ENCODE measurements at places on chromosomes 4 and X. TPM values are rescaled to one million over a fixed set of nuclear protein-coding genes. Genes with fewer than 3 reads are reported as not detected.
A peak's percentile ranks its signal among the peaks of the same experiment; 100 is the strongest.

DNA sequence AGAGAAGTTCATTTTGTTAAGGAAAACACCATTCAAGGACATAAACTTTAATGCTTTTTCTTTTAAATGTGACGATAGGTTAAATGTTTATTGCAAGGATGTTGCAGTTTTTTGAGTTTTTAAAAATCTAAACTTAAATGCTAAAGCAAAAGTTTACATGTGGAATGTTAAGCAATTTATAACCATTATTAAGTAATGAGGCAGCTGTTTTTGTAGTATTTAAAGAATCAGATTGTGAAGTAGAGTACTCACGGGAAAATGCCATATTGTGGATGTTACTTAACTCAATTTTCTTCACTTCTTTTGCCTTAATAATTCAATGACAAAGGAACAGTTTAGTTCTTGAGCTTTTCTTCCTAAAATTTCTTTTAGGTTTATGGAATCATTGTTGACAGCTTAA, 43.5 kb downstream of the UBE2K start:
- no peak for DNase-seq

GRCh38 chr4:108166038-108166437, 2.7 kb downstream of the LEF1 start:
- no peak for DNase-seq

- DNase-seq = no peak
Measured at GRCh38 chrX:107541244-107541643, 87.1 kb upstream of the PRPS1 start.

Gene POU4F2
- polyA plus RNA-seq = not detected

DNA sequence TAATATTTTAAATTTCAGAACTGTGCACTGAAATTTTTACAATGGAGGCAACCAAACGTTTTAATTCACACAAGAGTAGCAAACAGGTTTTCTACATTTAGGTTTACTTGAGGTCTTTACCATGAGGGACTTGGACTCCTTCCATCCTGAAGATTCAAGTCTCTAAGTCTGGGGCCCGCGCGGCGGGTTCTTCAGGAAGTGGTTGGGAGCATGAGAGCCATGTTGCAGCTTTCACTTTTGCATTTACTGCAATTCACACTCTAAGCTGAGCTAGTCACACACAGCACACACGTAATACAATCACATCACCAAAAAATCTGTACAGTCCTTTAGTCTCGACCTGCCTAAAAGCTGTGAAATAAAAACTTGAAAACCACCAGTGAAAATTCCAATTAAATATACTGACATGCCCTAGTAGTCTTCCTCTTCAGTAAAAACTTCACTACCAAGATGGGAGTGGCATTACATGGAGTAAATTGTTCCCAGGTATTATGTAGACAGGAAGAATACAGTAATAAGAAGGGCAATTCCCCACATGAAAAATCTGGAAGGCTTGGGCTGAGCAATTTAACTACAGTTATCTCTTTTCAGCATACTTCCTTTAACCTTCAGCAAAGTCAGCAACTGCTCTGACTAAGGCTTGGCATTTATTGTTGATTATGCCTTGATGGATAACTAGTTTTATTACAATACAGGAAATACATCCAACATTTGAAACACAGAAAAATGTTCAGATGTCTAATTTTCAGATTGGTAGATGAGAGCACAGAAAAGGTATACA, 571.1 kb upstream of the DIPK2B start:
- no peak for DNase-seq

Gene RBPJ
- polyA plus RNA-seq = 28.5 TPM

Gene CTAG1A
- not detected for polyA plus RNA-seq

DNA sequence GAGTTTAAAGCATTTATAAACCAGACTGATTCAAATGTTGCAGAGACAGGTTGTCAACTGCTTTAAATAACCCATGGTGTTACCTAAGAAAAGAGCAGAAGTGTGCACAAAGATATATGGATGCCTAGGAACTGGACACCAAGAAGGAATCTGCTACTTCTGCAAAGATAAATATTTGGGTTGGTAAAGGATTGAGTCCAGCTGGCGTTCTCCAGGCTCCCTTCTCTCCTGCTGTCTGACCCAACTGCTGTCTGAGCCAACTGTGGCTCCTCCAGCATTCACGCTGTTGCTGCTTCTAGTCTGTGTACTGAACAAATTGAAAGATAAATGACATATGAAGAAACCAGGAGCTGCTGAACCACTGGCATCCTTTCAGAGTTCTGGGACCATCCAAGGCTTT, 1167.8 kb upstream of the PRKX start:
- no peak for DNase-seq

DNA sequence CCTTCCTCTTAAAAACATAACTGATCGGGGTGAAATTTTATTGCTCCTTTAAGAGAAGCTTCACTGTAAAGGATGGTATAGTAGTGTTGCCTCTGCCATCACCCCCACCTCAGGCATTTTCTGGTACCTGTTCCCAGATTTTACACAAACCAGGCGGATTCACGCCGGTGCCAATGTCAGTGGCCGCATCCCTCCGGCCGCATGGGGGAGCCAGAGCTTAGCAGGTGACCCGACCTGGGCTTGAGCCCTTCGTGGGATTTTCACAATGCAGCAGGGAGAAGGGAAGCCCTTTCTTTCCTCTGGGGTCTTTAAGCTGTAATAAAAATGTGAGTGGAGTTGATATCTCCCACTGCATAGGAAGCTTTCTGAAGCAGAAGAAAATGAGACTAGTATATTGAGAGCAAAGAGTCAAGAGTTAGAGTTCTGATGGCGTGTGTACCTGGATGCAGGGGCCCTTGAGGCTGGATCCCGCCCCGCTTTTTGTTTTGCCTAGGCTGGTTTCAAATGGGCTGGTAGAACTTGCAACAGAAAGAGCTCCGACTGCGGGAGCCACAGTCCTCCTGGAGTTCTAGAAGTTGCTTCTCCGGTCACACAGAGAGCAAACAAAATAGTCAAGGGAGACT, 59.4 kb downstream of the POLR2B start:
- DNase-seq = peak; percentile 77

DNA sequence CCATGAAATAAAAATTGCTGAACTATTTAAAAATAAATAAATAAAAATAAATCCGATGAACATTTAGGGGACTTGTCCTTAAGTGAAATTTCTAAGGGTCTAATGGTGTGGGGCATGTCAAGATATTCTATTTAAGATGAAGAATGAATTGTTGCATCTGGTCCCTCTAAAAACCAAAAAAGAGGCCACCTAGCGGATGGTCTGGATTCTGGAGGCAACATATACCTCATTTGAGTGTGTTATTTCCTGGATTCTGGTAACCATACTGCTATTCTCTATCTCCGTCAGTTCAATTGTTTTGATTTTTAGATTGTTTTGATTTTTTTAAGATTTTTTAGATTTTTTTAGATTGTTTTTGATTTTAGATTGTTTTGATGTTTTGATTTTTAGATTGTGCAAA, 28.3 kb downstream of the AGTR2 start:
- no peak for DNase-seq

DNA sequence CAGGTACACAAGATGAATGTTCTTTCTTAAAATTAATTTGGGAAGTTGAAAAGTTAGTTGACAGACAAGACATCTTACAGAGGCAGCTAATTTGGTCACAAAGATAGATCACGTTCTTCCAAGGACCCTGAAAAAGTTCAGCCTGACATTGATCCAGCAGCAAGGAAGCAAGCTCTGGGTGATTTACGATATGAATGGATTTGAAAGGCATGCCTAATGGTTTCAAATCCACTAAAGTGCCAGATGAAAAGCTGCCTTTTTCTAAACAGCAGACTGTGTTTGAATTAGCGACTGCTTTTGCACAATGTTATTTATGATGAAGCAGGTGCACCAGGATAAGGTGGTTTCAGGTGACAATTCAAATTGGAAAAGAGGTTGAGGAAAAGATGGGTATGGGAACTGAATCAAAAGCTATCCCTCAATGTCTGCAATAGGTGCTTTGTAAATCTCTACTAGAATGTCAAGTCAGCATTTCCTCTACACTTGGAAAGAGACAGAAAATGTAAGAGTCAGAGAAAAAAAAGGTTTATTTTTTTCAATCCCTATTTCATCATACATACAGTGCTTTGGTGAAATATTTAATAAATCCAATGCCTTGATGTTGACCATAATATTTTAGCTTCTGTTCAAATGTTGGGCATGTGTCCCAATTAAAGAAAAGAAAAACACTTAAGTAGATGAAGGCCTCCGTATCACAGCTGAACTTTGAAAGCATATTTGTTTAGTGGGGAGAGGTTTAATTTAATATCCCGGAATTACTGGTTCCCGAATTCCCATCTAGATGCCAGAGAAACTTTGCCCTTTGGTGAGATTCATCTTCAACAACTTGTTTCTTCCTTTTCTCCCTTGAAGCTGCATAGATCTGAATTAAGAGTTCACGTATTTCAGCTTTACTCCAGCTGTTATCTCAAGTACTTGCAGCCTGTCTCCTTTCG, 6.0 kb downstream of the RASGEF1B start:
- no peak for DNase-seq

Gene SSX1
- not detected for polyA plus RNA-seq

Gene VCX3A
- polyA plus RNA-seq = not detected

DNA sequence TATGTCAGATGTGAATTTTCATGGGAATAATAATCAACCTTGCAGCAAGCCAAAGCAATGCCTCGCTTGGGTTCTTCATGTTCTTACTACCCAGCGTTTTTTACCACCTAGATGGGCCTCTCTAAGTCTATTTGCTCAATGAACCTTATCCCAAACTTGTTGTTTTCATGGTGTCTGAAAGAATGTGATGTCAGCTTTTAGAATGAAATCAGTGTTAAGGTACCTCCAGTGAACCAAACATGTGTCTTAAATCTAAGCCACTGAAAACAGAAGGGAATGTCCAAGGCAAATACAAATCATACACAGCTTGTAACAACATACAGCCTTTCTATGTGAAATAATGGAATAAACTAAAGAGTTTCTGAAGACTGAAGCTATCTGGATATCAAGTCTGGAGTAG, 6.7 kb downstream of the EPGN start:
- DNase-seq = no peak

- DNase-seq = no peak
Measured at GRCh38 chr4:77376788-77377460, 219.9 kb downstream of the CCNG2 start.

- no peak for DNase-seq
Measured at GRCh38 chr4:124866301-124866700, 153.8 kb upstream of the ANKRD50 start.

Gene MSX1
- polyA plus RNA-seq = 3.0 TPM

Gene FRG2
- polyA plus RNA-seq = not detected

DNA sequence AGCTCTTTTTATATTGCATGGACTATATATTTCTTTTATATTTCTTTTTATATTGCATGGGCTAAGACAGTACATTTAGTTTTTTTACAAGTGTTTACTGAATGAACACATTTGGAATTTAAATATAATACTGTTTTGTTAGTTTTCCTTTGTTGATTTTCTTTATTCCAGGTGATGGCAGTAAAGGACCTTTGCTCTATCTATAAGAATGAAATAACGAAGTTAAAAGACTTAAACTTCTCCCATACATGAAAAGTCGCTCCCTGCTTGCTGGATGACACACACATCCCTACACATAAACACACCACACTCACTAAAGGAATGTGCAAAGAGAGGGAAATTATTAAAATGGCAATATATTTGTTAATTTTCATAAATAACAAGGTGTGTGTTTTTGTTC, 102.5 kb upstream of the ANXA10 start:
- DNase-seq = no peak

DNA sequence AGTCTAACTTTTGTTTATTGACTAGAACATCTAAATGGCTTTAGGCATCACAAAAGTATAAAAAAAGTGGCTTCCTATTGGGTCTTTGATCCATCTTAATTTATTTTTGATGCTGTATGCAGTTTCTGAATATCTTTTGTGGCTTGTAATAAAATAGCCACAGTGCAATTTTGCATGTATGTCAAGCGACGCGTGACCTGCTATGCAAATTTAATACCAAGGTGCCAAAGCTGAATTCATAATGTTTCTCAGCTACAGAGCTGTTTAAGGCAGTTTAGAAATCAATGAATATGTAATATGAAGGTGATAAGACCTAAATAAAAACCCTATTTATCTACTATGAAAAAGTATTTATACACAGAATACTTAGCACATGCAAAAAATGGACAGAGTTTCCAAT, 197.8 kb downstream of the AFF2 start:
- DNase-seq = no peak

Gene LPAR4
- polyA plus RNA-seq = not detected

DNA sequence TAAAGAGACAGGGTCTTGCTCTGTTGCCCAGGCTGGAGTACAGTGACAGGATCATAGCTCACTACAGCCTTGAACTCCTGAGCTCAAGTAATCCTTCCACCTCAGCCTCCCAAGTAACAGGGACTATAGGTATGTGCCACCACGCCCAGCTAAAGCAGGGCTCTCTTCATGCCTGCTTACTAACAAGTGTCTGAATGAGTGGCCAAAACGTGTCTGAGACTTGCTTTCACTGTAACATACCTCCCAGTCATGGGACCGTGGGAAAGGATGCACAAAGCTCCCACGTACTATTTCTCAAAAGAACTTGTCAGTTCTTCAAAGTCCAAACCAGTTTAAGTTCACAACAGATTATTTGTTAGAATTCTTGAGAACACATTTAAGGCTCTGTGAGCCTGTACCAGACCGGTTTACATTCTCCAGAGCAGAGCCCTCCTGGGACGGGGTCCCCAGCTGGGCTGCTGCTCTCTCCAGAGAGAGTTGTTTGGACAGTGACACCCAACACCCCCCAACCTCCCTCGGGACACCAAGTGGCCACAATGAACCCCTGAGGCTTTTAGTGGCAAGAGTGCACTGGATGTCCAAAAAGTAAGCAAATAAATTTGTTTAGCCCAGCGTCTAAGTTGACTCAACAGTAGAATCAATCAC, 24.1 kb downstream of the SH3KBP1 start:
- peak; percentile 17 for DNase-seq

DNA sequence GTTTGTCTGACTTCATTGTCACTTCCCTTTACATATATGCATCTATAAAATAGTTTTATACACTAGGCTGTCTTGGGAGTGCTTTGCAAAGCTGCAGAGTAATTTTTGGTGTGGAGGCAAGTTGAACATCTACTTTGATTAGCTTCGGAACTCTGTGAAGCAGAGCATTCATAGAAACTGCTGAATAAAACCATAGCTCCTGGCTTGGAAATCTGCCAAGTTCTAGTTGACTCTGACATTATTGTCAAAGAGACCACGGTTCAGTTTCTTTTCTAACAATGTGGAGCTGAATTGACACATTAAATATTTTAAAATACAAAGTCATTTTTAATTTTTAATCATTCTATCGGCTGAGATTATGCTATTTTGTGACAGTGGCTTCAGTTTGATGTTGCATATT, 335.0 kb downstream of the BMPR1B start:
- DNase-seq = peak; percentile 47

DNA sequence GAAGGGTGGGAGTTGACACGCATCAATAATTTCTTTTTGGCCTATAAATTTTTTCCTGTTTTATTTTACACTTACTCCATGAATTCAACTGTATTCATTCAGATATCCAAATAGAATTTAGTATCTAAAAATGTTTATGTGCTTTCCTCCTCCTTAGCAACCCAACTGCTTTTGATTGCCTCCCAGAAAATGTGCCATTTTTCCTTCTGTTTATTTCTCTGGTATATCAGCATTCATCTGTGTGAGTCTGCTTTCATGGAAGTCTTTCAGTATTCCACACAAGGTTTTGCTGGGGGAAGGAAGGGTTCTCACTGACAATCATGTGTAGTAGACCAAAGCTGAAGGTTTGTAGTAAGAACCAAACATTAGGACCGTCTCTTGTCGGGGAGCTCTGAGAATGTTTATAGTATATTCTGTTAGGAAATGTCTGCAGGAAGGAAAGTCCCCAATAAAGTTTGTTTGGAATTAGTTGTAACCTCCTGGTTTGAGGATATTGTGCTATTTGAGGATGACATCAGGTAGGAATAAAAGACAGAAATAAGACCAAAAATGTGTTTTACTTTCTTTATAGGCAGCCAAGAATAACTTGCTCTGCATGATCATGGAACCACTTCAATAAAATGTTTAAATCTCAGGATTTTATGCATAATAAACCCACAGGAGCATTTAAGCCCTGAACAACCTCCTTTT, 673.6 kb upstream of the INTU start:
- DNase-seq = no peak

All from kidney (tissue), 22 donors.